ENCODE measurements at places on chromosomes 3 and 15.

- no peak for DNase-seq
Observed at GRCh38 chr15:84762840-84763572, 14.6 kb downstream of the ZNF592 start.

DNA sequence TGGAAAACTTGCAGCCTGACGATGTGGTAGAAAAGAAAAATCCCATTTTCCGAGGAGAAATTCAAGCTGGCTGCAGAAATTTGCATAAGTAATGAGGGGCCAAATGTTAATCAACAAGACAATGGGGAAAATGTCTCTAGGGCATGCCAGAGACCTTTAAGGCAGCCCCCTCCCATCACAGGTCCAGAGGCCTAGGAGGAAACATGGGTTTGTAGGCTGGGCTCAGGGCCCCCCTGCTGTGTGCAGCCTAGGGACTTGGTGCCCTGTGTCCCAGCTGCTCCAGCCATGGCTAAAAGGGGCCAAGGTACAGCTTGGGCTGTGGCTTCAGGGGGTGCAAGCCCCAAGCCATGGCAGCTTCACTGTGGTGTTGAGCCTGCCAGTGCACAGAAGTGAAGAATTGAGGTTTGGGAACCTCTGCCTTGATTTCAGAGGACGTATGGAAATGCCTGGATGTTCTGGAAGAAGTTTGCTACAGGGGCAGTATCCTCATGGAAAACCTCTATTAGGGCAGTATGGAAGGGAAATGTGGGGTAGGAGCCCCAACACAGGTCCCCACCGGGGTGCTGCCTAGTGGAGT lies 75.9 kb upstream of the CADPS start:
- DNase-seq: no peak

- no peak for DNase-seq
Observed at GRCh38 chr15:45023659-45024225, 747 bp downstream of the SORD start.

DNA sequence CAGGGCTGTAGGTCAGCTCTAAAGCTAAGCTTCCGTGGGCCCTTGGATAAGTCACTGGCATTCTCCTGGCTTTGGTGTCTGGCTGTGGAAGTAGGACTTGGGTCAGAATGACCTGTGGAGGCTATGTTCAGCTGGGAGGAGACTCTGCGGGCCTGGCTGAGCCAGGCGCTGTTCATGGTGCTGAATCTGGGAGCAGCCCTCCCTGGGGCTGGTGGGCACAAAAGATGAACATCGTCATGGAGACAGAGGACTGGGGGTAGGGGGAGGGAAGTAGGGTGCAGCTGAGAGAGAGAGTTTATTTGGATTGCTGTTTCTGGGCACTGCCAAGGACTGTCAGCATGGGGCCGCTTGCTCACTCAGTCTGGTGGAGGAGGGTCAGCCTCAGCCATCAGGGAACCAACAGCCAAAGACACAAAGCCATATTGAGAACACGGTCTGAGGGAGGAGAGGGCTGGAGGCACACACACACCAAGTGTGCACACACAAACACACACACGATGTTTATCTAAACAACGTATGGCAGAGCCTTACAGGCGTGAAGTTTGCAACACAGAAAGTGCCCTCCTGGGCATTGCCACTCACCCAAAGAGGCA lies 120.7 kb upstream of the LINGO1 start:
- no peak for DNase-seq

GRCh38 chr3:36765104-36765503 lies 751 bp upstream of the DCLK3 start:
- DNase-seq: no peak

DNA sequence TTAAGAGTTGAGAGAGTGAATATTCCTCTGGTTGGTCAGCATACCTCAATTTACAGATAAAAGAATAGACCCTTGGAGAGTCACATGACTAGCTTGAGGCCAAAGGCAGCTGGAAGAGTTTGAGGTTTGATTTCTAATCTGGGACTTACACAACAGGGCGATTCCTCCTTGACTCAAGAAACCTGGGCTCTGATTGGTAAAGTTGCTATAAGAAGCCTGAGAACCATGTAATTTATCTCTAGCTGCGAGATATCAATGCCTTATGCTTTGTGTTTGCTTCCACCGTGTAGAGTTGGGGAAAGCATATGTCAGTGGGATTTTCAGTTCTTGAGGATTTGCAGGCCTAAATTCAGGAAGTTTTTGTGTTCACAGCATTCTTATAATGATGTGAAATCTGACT lies 206.0 kb downstream of the KLHL25 start:
- no peak for DNase-seq
